ENCODE measurements at places on chromosomes 5 and 9.

GRCh38 chr9:31839273-31839672 is 545.2 kb upstream of the ACO1 start:
- no peak for DNase-seq

GRCh38 chr5:16559702-16560101 is 57.1 kb downstream of the RETREG1 start:
- DNase-seq = no peak

- DNase-seq = no peak
These were observed 257.9 kb downstream of the SGCD start for GRCh38 chr5:156584871-156585270.

DNA sequence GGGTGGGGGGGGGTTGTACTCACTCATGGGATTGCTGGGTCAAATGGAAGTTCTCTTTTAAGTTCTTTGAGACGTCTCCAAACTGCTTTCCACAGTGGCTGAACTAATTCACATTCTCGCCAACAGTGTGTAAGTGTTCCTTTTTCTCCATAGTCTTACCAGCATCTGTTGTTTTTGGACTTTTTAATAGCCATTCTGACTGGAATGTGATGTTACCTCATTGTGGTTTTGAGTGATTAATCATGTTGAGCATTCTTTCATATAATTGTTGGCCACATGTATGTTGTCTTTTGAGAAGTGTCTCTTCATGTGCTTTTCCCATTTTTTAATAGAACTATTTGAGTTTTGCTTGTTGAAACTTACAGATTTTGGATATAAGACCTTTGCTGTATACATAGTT is 94.9 kb upstream of the PLPPR1 start:
- no peak for DNase-seq

- DNase-seq = no peak
These were observed 377.8 kb downstream of the KIAA0825 start for GRCh38 chr5:94240596-94240992.

DNA sequence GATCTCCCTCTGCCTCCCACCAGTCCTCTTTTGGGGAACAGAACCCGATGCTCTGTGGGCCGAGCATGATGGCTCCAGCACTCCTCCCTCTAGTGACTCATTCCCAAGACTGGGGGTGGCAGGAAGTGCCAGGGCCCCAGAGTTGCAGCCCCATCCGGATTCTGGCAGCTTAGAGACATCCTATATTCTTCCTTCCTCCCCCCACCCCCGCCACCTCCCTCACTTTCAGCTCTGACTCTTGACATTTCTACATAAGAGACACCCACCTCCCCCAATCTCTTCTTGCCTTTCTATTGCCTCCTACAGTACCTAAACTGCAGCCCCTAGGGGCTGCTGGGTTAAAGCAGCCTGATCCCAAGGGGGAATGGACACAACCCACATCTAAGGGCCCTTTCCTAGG is 47.1 kb upstream of the MATR3 start:
- peak; percentile 35 for DNase-seq

GRCh38 chr5:4001004-4001403 is 405.4 kb downstream of the IRX1 start:
- DNase-seq = no peak

DNA sequence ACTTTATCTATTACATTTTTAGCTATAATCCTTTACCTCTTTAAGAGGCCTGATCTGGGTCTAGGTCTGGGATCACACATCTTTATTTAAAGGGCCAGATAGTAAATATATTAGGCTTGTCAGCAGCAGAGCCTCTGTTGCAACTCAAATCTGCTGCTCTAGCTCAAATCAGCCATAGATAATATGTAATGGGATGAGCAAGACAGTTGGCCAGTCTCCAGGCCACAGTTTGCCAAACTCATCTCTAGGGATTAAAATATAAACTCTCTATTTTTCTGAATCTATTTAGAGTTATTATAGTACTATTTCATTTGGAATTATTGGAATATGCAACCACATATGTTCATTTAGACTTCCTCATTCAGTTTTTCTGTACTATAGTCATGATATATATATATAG is 115.9 kb upstream of the MINAR2 start:
- no peak for DNase-seq

- no peak for DNase-seq
These were observed 227.3 kb downstream of the DCP2 start for GRCh38 chr5:113203916-113204315.

DNA sequence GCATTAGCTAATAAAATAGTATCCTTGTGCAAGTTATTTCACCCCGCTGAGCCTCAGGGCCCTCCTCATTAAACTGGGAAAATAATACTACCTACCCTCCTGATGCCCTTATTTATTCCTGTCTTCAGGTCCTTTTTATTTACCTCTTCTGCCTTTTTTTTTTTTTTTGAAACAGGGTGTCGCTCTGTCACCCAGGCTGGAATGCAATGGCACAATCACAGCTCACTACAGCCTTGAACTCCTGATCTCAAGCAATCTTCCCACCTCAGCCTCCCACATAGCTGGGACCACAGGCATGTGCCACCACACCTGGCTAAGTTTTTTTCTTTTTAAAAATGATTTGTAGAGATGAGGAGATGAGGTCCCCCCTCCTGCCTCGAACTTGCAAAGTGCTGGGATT is 20.9 kb downstream of the HBEGF start:
- DNase-seq = no peak

DNA sequence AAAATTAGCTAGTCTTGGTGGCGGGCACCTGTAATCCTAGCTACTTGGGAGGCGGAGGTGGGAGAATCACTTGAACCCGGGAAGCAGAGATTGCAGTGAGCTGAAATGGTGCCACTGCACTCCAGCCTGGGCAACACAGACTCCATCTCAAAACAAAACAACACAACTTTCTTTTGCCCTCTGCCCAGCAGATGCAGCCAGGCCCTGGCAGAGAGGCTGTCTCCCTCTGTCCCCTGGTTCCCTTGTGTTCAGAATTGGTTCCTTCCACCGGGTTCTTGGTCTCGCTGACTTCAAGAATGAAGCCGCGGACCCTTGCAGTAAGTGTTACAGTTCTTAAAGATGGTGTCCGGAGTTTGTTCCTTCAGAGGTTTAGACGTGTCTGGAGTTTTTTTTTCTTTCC is 30.2 kb upstream of the CEP72 start:
- DNase-seq = no peak

DNA sequence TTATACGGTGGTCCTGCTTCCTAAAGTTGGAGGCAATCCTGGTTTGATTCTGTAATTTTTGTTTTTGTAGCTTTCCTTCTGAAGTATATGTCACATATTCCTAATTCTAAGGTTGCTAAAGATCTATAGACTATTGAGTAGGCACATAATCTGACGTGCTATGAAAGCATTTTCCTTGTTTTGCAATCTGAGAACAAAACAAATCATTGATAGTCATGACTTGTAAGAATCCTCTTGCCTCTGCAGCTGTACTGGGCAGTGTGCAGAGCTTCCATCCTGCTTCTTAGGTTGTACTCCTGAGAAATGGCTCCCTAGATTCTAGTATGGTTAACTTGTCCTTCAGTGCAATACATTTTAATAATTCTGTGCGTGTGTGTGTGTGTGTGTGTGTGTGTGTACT is 35.4 kb downstream of the SEMA6A start:
- DNase-seq = no peak

GRCh38 chr9:109945573-109945972 is 165.6 kb downstream of the PALM2AKAP2 start:
- DNase-seq = no peak

GRCh38 chr5:14414656-14415023 is 167.0 kb upstream of the OTULINL start:
- DNase-seq = no peak

GRCh38 chr9:2414465-2414864 is 207.1 kb upstream of the VLDLR start:
- no peak for DNase-seq

- DNase-seq = no peak
These were observed 202.2 kb downstream of the GADD45G start for GRCh38 chr9:89807101-89807395.

DNA sequence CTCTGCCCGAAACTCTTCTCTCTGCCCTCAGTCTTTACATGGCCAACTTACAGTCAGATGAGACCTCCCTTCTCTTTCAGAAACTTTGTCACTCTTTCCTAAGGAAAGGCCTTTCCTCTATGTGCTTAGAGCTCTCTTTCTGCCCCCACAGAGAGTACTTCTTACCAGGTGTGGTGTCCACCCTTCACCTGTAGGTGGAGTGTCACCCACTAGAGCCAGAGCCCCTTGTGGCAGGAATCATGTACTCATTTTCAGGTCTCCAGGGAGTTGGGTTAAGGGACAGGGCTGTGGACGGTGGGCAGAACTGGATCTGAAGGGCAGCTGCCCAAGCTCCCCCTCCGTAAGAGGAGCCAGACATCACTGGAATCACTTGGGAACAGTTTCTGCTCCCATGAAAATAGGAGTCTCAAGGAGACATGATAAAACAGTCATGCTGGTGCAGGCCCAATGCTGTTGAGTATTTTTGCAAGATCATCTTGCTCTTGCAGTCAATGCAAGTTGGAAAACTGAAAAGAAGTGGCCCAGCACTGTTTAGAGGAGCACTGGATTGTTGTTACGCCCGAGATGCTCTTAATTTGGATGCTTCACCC is 436.7 kb downstream of the ZSWIM6 start:
- no peak for DNase-seq

DNA sequence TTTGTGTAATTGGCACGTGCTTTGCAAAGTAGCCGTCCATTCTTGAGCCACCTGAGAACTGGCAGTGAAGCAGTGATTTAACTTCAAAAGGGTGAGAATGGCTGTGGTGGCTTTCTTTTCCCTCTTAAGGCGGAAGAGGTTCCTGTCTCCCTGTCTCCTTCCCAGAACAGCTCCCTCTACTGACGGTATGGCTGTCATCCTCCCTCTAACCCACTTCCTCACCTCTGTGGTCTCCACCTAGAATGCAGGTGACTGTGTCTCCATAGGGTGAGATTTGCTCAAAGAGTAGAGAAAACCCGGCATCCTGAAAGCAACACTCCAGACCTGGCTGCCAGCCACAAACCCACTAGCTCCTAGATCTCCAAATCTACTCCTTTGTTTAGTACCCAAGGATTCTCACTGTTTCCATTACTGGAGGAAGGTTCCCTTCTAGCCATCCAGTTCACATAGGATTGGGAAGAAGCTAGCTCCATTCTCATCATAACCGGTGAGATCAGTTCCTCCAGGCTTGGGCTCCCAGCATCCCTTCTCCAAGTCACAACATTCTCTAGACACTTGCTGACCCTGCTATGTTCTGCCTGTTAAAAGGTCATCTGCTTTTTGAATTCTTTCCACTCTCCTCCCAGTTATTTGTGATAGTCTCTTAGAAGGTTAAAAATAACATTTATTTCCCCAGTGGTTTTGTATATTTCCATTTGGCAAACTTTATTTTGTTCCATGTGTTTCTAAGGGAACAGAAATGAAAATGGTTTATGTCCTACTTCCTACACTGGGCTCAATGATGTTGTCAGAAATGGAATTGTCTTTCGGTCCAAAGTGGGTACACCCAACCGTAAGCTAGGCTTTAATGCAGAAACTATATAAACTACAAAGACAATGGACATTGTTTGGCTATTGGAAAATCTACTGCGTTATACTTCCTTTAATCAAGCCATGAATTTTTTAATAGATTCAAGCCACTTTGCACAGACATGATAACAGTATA is 269.4 kb downstream of the CWC27 start:
- no peak for DNase-seq

- DNase-seq = no peak
These were observed 230.8 kb upstream of the IRX4 start for GRCh38 chr5:2113348-2114131.

GRCh38 chr5:56412601-56413379 is 179.7 kb upstream of the ANKRD55 start:
- DNase-seq = no peak

GRCh38 chr5:51095486-51095885 is 287.8 kb upstream of the ISL1 start:
- no peak for DNase-seq

- no peak for DNase-seq
These were observed 67.2 kb upstream of the IFNE start for GRCh38 chr9:21549251-21549765.

DNA sequence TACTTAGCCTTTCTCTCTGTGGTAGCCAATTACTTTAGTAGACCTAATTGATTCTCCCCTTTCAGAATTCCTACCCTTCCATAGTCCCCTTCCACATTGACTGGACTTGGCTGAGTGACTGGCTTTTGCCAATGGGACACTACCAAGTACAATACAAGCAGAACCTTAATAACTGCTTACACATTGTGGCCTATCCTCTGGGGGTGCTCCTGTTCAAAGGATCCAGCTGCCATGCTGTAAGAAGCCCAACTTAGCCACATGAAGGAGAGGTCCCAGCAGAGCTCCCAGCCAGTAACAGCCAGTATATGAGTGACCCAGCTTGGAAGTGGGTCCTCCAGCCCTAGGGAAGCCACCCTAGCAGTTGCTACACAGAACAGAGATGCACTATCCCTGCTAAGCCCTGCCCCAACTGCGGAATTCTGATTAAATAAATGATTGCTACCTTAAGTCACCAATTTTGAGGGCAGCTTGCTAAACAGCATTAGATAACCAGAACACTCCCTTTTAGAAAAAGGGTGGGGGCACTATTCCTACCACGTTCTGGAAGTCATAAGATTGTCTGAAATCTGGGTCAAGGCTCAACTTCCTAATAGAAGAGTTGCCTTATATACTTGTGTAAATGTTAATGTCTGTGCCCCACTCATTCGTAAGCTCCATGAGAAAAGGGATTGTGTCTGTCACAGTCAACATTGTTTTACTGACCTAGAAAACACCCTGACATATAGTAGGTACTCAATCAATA is 11.1 kb upstream of the APTX start:
- DNase-seq = no peak

DNA sequence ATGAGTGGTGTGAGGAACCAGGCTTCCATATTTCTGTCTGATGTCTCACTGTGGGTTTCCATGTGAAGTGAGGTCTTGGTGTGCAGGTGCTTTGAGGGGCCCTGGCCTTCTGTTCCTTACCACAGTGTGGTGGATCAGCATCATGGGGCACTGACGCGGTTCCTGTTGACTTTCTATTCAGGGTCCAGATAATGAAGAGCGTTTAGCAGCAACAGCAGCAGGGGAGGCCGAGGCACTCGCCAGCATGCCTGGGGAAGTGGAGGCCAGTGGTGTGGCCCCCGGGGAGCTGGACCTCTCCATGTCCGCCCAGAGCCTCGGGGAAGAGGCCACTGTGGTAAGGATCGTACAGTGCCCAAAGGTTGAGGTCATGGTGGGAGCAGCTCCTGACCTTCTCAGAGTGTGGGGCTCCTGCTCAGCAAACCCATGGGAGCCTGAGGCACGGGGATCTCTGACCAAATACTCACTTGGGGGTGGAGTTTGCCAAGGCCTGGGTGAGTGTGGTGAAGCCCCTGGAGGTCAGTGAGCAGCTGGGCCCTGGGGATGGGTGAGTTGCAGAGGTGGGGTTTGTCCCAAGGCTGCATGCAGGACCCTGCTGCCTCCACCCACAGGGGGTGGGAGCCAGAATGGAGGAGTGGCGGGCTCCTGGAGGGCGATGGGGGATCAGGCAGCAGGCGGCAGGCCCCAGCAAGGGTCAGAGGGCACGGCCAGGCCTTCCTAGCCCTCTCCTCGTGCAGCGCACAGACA is 61.2 kb downstream of the COL15A1 start:
- DNase-seq = no peak

DNA sequence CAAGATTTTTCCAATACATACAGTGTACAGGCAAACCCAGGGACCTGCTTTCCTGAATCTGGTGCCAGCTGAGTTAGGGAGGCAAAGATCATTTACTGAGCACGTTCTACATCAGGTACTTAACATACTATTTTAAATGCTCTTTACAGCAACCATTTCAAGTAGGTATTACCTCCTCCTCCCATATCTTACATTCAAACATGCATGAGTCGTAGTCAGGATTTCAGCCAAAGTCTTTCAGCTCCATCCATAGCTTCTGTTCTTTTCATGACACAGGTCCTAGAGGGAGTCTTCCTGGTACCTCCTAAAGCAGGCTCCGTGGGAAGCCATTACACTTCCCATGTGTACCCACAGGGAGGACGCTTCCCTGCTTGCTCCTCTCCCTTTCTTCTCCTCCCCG is 11.7 kb downstream of the KCNV2 start:
- no peak for DNase-seq
